Esophagus mucosa (tissue), 1 donor: ENCODE measurements at places on chromosomes 13 and 19.

- ATAC-seq = no peak
Measured at GRCh38 chr13:67803118-67803517, 573.0 kb upstream of the PCDH9 start.

DNA sequence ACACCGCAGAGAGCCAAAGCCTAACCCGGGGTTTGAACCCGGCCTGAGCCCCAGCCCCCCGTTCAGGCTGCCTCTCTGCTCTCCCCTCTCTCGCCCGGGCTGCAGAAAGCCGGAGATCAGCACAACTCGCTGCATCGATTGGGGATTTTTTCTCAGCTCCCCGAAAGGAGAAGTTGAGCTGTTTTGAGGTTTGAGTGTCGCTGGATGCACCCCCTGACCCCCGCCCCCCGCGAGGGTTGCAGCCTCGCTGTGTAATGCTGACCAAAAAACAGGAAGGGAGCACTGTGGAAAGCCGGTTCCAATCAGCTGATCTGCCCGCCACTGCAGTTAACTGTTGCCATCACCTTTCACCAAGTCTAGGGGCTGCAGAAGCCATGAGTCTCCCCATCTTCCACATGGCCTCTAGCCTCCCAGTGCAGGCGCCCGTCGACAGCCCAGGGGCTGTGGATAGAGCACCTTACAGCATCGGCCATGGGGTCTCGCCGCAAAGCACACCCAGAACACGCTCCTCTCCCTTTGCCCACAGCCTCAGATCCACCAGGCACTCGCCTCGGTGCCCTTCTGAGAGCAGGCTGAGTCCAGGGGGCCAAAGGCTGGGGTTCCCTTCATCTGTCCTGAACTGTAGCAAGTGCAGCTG is 34.5 kb downstream of the MYO9B start:
- no peak for ATAC-seq

DNA sequence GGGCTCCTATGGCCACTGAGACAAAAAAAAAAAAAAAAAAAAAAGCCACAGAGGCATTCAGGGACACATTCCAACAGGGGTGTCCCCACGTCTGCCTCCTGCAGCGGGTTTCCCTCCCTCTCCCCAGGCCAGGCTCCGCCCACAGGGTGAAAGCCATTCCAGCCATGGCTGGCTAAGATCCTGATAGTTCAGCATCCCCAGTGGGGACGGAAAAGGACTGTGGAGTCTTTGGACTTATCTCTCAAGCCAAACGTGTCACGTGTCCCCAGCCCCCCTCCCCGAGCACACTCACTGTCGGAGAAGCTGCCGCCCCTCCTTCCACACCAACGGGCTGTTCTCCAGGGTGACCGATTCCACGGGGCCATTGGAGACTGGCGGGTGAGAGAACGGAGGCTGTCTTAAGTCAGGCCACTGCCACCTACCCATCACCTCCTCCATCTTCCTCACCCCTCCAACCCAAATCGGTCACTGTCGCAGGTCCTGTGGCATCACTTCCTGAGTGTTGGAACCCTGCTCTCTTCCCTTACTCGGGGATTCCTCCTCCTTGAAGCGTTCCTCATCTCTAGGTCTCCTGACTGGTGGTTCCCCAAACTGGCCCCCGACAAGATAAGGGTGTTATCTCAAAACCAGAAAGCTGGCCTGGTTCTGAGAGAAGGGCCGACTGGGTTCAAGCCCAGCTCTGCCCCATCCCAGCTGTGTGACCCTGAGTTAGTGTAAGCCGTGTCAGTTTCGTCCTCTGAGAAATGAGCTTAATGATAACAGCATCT is 9.1 kb upstream of the FKRP start:
- no peak for ATAC-seq

DNA sequence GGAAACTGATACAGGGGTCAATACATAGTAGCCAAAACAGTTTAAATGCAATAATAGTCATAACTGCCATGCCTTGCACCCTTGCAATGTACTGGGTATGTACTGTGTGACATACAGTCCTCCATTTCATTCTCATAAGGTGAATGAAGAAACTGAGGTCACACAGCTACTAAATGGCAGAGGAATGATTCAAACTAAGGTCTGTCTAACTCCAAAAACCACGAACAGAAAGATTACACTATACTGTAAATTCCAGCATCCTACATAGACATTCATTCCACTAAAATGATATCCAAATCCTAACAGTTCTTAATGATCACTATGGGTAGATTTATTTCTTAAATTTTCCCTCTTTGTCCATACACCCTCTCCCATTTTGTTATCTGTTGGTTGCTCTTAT is 238.1 kb upstream of the SERP2 start:
- no peak for ATAC-seq

- ATAC-seq = peak; percentile 71
Measured at GRCh38 chr19:56066152-56067023, 54.7 kb downstream of the ZNF787 start.

DNA sequence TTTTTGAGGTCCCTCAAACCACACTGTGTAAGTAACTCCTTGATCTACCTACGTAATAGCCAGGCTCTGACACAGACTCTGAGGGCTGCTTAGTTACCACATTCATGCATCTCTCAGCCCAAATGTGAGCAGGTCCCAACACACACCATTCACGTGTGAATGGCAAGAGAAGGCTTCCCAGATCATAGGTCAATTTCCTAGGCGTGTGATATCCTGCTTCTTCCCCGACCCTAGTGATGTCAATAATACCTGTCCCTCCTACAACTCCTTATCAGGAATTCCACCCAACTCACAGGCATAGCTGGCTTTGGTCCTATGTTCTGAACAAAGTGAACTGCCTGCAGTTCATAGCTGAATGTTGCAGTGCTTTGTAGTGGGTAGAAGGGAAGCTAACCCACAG is 334.5 kb downstream of the RFC3 start:
- ATAC-seq = no peak

- no peak for ATAC-seq
Measured at GRCh38 chr13:76350399-76350798, 535.8 kb downstream of the KCTD12 start.

GRCh38 chr13:40023595-40024203 is 368.2 kb downstream of the COG6 start:
- ATAC-seq = no peak

DNA sequence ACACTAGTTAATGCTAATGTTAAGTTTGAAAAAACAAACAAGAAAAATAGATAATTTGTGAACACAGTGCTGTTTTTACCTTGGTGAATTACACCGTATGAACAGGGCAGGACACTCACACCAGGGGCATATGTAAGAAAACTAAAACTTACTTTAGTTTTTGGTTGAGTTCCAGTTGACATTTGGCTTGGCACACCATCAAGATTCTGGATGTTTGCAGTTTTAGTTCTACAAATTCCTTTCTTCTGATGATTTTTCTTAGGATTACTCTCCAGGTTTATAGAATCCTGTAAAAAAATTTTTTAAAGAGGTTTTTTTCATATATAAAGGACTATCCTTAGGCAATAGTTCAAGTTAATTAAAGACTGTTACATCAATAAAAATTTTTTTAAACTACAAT is 238.5 kb upstream of the STARD13 start:
- no peak for ATAC-seq

DNA sequence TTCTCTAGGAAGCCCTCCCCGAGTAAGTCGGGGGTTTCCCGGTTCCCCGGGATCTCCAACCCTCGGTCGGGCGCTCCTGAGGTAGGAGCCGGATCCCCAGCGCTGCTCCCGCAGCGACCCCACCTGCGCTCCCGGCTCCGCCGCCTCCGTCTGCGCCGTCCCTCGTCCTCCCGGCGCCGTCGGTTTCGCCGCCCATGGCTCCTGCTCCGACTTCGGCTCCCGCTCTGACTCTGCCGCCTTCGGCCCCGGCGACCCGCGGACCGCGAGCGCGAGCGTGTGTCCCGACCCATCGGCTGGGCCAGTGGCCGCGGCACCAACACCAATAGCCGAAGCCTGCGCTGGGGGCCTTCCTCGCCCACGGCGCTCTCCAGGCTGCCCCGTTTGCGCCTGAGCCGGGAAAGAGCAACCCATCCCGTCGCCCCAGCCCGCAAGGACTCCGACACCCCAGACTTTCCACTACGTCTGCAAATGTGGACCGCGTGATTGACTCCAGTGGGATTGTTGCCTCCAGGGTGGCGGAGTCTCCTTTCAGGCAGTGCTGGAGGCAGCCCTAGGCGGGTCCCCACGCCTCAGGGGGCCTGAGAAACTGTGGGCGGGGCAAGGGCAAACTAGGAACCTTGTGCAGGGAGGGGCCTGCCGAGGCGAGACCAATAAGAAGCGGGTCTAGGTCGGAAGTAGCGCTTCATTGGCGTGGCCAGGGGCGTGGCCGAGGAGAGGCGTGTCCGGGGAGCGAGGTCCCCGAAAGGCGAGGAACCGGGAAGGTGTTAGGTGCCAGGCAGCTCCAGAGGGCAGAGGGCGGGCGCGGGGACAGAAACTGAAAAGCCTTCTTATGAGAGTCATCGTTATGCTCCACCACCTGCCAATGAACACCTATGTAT is at the start of gene CACTIN:
Gene CACTIN, minus strand, starts transcription at position 318 of the 878 bp plus-strand sequence. Its CDS starts 28 bp downstream, at position 290.
- peak; percentile 98 for ATAC-seq

- ATAC-seq = no peak
Measured at GRCh38 chr13:38763446-38764381, 76.8 kb downstream of the FREM2 start.

DNA sequence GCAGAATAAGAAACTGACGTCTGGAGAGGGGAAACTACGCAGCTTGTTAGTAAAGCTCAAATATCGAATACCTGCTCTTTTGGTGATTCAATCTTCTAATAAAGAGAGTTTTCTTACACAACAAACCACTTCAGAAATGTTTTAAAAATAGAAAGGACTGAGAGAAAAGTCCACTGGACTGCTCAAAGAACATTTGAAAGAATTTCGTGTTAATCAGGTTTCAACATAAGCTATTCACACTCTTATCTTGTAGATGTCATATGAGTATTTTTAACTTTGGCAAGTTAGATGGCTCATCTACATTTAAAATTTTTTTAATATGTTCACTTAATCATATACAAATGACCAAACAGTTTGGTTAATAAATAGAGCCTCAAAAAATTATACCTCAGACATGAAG is 95.6 kb upstream of the FAM216B start:
- ATAC-seq = no peak

DNA sequence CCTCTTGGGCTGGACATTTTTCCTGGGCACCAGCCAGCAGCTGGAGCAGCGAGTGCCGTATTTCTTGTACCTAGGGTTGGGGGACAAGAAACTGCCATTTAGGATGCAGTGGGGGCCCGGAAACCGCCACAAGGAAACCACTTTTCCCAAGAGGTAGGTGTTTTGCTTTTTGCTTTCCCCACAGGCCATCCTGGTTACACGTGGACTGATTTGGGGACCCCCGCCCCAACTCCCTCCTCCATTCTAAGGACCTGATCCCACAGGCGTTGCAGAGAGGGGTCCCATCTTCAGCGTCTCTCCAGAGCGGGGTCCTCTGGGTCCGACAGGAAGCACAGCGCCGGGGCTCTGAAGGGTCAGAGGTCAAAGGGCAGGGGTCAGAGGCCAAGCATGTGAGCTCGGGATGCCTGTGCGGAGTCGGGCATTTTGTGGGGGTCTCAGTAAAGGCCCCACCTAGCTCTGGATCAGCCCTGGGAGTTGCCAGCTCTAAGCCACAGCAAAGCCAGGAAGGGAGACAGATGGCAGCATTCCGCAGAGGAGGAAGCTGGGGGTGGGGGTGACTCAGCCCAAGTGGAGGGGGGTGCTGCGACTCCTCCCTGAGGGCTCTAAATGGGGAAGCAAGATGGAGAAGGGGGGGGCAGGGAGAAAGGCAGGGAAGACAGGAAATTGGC is 4.3 kb downstream of the ZGLP1 start:
- ATAC-seq = no peak

DNA sequence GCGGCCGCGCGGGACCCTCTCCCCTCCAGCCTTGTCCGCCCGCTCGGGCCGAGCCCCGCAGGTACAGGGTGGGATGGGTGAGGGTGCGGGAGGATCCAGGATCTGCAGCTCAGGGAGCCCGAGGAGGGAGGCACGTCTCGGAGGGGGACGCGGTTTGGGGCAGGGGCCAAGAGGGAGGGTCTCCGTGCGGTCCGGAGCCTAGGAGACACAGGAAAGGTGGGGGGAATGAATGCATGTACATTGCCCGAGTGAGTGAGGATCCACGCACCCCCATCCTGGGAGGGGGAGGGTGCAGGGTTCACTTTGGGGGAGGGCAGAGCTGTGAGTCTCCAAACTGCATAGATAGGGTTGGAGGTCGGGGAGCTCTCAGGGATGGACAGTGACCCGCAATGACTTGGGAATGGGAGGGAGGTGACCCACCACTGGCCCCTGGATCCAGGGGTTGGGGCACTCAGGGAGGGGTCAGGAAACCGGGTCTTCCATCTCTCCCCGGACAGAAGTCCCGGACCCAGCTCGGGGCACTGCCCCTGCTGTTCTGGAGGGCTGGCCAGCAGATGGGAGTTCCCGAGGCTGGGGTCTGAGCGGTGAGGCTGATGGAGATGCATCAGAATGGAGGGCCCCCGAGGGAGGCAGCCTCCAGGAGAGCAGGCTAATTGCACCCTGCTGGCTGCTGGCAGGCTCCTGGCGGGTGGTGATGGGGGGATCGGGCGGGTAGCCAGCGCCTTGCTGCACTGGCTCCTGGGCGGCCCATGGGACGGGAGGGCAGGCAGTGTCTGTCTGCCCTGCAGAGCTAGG is 547 bp downstream of the KCNN1 start:
- ATAC-seq = no peak

GRCh38 chr19:16228637-16229321 is 31.1 kb downstream of the AP1M1 start:
- ATAC-seq = no peak

DNA sequence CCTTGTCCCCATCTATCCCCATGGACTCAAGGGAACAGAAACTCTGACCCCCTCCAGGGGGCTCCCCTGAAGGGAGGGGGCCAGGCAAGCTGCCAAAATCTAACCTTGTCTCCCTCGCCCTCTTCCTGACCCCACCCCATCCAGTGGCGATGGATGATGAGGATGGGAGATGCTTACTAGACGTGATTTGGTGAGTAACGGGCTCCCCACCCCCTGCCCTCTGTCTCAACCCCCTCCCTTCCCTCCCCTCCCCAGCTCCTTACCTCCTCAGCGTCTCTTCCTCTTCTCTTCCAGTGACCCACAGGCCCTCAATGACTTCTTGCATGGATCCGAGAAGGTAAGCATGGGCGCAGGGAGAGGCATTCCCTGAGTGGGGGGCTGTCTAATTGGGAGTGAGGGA is 39.8 kb upstream of the EHD2 start:
- no peak for ATAC-seq

DNA sequence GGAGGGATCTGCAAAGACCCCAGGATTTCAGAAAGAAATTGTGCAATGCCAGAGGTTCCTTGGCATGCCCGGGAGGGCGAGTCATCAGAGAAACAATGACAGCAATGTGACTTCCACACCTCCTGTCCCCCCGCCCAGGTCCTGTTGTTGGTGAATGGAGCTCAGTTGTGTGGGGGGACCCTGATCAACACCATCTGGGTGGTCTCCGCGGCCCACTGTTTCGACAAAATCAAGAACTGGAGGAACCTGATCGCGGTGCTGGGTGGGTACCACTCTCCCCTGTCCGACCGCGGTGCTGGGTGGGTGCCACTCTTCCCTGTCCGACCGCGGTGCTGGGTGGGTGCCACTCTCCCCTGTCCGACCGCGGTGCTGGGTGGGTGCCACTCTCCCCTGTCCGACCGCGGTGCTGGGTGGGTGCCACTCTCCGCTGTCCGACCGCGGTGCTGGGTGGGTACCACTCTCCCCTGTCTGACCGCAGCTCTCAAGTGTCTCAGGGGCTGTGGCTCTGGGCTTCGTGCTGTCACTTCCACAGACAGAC is 5.2 kb upstream of the F10 start:
- ATAC-seq = no peak
